Panc1 (cell line): ENCODE measurements at places on chromosomes 1 and 21.

DNA sequence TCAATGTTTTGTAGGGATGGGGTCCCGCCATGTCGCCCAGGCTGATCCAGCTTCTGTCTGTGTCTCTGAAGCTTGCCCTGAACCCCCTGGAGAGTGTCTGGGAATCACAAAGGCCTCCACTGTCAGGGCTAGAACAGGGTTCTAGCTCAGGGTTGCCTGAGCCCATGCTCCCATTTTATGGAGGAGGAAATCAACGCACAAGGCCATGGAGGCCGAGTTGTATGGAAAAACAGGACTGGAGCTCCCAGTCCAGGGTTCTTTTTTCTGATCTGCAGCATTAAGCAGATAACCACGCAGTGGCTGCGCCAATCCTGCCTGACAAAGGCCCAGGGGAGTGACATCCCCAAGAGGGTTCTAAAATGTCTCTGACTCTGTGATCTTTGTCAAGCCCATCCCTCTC is 67.6 kb upstream of the NBPF3 start:
- no peak for DNase-seq

DNA sequence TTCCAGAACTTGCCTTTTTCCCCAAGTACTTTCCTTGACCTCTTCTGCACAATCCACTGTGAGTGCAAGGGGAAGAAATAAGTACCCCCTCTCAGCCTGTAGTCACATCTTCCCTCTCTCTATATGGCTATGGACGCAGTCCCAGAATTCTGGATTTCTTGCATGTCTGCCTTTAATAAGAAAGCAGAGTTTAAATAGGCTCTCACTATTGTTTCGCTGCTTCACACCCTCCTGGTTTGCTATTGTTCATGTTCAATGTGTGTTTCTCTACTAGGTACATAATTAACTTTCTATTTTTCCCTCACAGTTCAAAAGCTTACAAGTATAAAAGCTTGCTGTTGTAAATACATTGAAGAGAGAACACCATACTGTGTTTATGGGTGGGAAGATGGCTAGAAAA is 181.5 kb upstream of the C1orf105 start:
- DNase-seq: no peak

- no peak for DNase-seq
These were observed 462.6 kb upstream of the ADGRL4 start for GRCh38 chr1:79469139-79469538.

- no peak for DNase-seq
These were observed 23.7 kb upstream of the TMEM54 start for GRCh38 chr1:32924881-32925344.

GRCh38 chr1:42325014-42325402 is 10.0 kb downstream of the FOXJ3 start:
- DNase-seq: no peak

DNA sequence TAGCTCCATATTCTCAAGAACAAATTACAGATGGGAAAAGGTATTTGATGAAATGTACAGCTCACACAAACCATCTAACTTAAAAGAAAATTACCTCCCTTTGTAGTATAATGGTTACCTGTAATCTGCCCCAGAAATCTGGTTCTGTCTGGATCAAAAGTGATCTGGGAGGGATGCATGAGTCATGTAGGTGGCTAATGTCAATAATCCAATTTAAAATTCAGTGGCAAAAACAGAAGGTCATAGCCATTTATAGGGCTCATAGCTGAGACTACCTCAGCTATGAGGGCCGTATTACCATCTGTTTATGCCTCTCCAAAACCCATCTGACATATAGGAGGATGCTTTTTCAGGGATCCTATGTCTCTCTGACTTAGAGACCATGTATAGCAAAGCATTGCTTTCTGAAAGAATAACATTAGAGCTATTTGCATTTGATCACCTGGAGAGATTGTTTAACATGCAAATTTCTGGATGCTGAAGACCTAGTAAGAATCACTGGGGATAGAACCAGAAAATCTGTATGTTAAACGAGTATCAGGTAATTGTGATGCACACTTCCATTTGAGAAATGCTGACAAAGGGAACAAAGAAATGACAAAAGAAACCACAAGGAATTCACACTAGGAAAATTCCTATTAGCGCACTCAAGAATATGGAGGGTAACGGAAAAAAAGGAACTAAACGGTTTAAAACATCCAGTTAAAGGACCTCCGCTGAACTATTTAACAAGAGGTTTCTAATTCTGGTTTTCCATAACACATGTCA is 17.6 kb downstream of the PAXBP1 start:
- no peak for DNase-seq
